ENCODE measurements at places on chromosomes 1 and 21.

GRCh38 chr1:21341517-21342078, 51.3 kb upstream of the ECE1 start:
- DNase-seq, result no peak

- no peak for DNase-seq
Observed at GRCh38 chr21:45939521-45940045, 42.0 kb upstream of the COL6A1 start.

DNA sequence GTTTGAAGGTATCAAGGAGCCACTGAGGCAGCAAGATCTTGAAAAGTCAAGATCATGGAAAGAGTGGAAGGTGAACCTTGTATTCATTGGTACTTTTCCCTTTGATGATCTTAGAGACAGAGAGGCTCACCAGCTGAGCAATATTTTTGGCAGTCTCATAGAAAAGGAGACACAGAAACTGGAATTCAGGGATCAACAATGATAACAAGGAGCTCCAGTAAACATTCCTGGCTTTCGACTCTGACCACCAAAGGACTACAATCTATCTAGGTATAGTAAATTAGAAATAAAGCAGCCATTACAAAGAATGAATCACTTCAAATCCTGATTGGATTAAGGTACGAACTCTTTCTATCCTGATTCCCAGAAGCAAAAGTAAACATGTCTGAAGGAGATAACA, 615.4 kb downstream of the KIF26B start:
- DNase-seq, result no peak

DNA sequence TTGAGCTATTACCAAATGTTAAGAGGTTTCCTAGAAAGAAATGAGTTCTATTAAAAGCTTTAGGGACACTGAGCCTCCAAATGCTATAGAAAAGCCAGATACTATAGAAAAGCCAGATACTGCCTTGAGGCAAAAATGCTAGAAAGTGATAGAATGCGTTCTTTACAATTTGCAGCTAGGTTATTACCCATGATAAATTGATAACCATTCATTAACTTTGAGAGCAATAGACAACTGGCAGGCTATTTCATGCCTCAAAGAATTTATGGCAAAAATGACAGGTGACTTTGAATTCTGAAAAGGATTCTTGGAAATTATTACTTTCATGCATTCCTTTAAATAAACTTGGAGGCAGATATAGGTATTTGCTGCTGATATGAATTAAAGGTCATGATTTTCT, 51.6 kb downstream of the SMYD3 start:
- DNase-seq, result no peak

- no peak for DNase-seq
Observed at GRCh38 chr1:153246825-153247224, 12.7 kb upstream of the LORICRIN start.

GRCh38 chr1:170704256-170704655, 40.3 kb downstream of the PRRX1 start:
- no peak for DNase-seq

- DNase-seq, result no peak
Observed at GRCh38 chr1:210397252-210397651, 68.5 kb downstream of the HHAT start.

DNA sequence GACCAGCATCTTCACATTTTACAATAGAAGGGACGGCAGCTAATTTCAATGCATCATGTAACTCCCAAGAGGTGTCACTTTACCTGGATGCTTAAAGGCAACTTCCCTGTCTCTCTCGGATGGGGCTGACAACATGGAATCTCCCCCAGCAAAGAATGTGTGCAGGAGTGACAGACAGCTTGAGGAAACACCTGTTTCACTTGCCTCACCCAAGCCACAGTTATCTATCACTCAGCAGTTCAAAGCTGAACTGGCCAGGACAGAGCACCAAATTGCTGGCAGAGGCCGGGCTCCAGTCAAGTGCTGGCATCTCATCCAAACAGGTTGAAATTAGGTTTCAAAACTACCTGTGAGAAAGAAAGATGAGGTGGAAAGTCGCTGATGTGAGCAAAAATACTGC, 538.0 kb upstream of the PLXNA2 start:
- DNase-seq, result no peak

GRCh38 chr21:45302082-45303061, 14.7 kb upstream of the POFUT2 start:
- peak; percentile 63 for DNase-seq

DNA sequence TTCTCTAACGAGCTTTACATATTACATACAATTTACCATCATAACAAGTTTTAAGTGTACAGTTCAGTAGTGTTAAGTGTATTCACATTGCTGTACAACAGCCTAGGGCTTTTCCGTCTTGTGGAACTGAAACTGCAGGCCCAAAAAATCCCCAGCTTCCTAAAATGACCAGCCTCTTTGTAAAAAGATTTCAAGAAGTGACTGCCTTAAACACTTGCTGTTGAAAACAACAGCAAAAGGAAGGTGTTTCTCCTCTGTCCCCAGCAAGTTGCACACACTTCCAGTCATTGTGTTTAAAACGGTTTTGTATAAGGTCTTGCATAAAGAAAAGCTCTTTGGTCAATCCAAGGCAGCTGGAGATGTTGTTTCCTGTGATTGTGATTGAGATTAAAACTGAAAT, 16.0 kb upstream of the GBP1 start:
- no peak for DNase-seq

DNA sequence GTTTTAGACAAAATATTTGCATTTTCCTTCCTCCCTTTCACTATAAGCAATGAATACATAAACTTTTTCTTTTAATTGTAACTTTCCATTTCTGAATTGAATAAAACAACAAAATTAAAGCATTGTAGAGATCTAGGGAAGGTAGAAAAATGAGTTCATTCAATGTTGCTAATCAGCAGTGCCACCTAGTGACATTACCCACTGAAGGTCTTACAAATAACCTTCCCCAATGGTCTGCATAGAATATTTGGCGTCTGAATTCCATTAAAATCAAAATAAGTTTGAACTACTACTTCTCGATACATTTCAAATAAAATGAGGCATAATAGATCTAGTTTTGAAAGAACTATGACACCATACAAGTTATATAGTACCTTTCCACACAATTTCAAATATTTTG, 19.6 kb downstream of the FH start:
- no peak for DNase-seq

- DNase-seq, result no peak
Observed at GRCh38 chr1:160064164-160064563, 5.8 kb downstream of the KCNJ10 start.

DNA sequence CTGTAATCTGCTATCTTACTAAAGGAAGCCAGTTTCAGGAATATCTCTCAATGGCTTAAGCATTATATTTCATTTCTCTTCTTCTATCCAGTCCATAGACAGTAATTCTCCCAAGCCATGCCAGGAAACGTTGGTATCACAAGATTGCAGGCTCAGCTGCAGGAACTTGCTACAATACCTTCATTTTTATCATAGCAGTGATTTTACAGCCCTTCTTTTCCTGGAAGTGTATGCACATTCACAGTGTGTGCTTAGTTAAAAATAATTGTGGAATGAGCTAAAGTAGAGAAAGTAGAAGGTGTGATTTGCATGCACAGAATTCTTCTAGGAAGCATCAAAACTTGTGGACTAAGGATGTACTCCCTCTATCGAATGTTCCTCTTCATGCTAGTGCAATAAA, 647.2 kb upstream of the PTBP2 start:
- DNase-seq, result no peak

- no peak for DNase-seq
Observed at GRCh38 chr21:41817228-41817627, 50.4 kb upstream of the RIPK4 start.

DNA sequence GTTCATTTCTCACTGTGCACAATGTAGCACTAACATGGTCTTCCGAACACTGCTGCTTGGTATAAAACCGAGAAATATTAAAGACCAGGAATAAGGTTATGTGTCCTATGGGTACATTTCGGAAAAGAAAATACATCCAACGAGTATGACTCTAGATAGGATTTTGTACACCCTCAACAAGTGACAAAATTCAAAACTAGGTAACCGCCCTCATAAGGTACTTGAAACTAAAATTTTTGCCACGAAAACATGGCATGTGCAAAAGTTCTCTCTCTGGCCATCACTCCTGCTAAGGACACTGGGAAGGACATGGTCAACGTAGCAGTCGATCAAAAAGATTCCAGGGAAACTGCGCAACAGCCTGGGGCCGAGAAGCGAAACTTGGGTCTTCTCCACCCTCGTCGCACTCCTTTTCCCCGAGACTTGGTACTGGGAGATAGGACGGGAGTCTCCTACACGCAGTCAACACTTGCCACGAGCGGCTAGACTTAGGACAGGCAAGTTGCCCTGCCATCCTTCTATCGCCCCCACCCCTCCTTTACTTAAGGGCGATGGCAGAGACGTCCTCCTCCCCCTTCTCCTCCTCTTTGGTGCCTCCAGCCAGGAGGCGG, 338 bp upstream of the TOR1AIP1 start:
- no peak for DNase-seq

- no peak for DNase-seq
Observed at GRCh38 chr1:172352435-172352834, 68.0 kb upstream of the C1orf105 start.

GRCh38 chr1:6785728-6786505, 663 bp downstream of the CAMTA1 start:
- peak; percentile 29 for DNase-seq

DNA sequence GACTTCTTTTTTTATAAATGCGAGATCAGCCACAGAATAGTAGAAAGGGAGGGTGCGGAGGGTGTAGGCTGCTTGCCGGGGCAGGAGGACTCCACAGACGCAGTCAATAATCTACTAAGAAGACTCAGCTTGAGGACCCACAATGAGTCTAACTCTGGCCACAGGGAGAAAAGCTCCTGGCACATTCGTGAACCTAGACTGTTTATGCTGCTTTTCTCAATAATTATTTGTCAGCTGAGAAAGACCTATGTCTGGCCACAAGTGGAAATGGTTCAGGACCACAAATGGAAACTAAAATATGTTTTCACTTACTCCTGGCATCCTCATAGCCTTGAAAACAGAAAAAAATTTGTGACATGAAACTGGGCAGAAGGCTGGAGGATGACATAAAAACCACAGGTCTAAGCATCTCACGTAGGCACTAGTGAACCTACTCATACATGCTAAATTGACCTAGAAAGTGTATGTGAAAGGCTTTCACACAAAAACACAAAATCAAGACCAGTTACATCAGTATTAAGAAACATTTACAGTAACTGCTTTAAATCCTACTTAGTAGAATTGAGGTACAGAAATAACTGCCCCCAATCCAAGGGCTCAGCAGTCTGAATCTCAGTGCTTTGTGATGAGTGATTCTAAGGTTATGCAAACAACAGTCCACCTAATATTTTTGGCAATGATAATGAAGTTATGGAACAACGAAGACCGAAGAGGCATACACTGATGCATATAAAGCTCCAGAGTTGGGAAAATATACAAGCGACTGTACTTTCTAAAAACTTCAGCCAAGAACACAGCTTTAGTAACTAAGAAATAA, 159.5 kb downstream of the SLC45A1 start:
- no peak for DNase-seq

- no peak for DNase-seq
Observed at GRCh38 chr1:213586587-213586972, 401.2 kb upstream of the PROX1 start.

- no peak for DNase-seq
Observed at GRCh38 chr21:46154155-46154954, 1.0 kb downstream of the FTCD start.

Data from T follicular helper cell (primary cell).